Suppressor macrophage treated with lipopolysaccharide for 1 hour (primary cell): ENCODE measurements at places on chromosomes 12 and 14.

- no peak for DNase-seq
These were observed 55.9 kb upstream of the TSPAN11 start for GRCh38 chr12:30870491-30871265.

DNA sequence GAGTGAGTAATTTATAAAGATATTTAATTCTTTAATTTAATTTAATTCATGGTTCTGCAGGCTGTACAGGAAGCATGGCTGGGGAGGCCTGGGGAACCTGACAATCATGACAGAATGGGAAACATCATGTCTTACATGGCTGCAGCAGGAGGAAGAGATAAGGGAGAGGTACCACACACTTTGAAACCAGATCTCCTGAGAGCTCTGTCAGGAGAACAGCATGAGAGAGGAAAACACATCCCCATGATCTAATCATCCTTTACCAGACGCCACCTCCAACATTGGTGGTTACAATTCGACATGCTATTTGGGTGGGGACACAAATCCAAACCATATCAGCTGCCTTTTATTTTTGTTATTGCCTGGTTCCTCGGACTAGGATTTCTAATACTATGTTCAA lies 928.6 kb downstream of the TMEM121 start:
- DNase-seq, result no peak

DNA sequence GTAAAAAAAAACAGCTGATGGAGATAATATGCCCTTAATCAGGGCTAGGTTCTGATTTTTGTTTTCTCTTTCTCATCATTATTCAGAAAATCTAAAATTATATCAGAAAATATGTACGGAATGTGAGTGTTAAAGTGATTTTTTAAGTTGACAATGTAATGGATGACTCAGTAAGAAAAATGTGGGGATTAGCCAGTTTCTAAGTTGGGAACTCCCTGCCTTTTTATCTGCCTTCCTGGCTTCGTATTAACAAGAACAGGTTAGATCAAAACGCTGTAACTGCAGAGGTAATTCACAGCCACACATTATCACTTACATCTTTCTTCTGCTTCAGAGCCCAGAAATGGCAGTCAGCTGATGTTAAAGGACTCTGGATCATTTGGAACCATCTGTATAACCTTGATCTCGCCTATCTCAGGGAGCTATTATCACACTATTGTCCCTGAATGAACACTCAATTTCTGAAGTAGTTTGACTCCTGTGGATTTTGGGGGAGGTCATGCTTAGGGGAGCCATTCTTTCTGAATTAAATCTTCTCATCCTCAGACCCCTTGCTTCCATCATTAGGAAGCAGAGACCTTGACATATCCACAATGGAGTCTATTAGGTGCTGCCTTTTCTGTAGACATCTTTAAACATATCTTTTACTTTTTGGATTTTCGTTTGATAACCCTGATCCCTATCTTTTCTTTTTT lies 135.7 kb upstream of the SLC16A7 start:
- no peak for DNase-seq

GRCh38 chr14:81613341-81614045 lies 79.8 kb upstream of the SEL1L start:
- DNase-seq, result no peak

GRCh38 chr12:128069359-128069997 lies 197.5 kb upstream of the TMEM132C start:
- DNase-seq, result peak; percentile 55

DNA sequence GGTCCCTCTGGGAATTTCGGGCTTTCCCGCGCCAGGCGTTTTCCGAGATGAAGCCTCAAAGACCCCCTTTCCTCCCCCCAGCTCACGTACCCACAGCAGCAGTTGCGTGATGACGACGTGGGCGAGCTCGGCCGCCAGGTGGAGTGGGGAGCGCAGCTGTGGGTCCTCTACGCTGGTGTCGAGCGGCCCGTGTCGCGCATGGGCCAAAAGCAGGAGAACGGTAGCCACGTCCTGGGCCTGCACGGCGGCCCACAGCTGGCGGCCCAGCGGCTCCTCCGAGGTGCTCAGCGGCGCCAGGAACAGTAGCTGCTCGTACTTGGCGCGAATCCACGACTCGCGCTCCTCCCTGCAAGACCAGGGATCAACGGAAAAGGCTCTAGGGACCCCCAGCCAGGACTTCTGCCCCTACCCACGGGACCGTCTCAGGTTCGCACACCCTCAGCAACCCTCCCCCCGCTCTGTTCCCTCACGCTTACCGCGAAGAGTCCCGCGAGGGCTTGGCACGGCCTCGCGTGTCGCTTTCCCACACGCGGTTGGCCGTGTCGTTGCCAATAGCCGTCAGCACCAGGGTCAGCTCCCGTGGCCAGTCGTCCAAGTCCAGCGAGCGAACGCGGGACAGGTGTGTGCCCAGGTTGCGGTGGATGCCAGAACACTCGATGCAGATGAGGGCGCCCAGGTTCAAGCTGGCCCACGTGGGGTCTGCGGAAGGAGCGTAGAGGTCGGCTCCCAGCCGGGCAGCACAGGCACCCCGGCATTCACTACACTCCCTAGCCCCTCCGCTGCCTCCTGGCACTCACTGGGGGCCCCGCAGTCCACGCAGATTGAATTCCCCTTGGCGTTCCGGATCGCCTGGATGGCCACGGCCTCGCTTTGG lies 11.4 kb downstream of the AGAP2 start:
- no peak for DNase-seq

DNA sequence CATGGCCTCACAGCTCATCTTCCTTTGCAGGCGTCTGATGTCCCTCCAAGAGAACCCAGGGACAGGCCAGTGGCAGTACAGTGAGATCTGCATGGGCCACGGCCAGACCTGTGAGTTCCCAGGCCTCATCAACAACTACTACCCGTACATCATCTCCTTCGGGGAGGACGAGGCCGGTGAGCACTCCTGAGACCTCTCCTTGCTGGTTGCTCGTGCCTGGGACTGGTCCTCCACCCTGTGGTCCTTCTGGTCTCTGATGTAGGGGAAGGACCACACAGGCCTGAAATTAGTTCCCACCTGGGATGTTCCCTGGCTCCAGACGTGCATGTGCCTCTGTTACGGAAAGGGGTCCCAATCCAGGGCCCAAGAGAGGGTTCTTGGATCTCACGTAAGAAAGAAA lies 17.9 kb downstream of the HHIPL1 start:
- DNase-seq, result no peak

GRCh38 chr14:106058342-106058741 lies 532.0 kb downstream of the TMEM121 start:
- DNase-seq, result no peak

GRCh38 chr14:69886453-69887242 lies 7.4 kb downstream of the SMOC1 start:
- DNase-seq, result no peak

- no peak for DNase-seq
These were observed 55.7 kb downstream of the PCNX1 start for GRCh38 chr14:70962935-70963334.

DNA sequence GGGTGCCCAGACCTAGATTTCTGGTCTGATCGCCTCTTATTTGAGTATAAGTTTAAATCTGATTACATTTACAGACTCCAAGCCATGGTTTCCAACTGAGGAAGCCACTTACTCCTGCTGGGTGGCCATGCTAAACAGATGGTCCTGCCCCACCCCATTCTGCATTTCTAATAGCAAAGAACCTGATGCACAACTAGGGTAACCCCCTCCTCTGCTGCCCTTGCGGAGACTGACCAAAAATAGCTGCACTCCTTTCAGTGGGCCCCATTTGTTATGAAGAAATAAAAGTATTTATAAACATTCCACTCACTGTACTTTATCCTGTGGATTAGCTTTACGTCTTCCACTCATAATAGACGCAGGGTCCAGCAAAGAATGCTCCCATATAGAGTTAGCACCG lies 6.8 kb downstream of the GIT2 start:
- no peak for DNase-seq

DNA sequence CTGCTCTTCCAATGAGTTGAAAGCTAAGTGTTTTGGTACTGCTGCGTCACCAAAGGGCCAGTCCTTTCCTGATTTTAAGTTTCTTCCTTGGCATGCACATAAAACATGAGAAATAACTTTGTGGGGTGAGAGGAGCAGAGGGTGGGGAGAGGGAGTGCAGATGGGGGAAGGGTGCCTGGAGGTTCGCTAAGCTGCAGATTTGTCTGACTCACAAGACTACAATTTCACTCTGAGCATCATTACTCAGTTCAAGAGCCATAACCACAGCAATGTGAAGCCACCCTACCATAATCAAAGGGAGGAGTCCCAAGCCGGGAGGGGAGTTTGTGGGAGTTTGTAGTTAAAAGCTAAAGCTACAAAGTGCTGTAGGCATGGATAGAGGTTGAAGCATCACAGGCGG lies 136.1 kb downstream of the ANO2 start:
- no peak for DNase-seq

- no peak for DNase-seq
These were observed 23.4 kb upstream of the SFSWAP start for GRCh38 chr12:131687346-131688125.

DNA sequence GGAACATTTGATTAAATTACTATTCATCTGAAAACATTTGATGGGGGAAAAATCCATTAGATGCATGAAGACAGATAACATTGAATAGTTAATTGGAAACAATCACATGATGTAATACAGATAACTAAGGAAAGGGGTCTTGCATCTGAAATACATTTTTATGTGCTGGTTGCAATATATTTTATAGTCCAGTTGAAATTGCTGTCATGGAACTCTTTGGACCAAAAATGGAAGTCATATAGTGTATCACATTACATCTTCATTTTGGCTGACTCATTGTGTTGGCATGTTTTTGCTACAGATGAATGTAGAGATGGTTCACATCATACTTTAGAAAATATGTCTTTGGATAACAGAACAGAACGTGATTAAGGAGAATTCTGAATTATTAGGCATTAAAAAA lies 43.0 kb upstream of the GNPNAT1 start:
- no peak for DNase-seq

- no peak for DNase-seq
These were observed 179.4 kb upstream of the PRMT8 start for GRCh38 chr12:3311491-3312103.

DNA sequence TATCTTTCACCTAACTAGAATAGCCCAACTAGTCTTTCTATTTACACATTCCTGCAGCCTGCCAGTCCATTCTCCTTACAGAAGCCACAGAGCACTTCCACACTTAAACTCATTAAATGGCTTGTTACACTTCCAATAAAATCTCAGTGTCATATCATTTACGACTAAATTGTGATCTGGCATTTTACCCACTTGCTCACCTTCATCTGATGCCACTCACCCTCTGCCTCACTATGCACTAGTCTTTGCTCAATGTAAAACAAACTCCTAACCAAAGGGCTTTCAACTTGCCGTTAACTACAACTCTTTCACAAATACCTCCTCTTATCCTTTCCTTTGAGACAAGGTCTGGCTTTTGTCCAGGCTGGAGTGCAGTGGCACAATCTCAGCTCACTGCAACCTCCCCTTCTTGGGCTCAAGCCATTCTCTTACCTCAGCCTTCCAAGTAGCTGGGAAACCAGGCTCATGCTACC lies 24.1 kb downstream of the YAF2 start:
- no peak for DNase-seq

DNA sequence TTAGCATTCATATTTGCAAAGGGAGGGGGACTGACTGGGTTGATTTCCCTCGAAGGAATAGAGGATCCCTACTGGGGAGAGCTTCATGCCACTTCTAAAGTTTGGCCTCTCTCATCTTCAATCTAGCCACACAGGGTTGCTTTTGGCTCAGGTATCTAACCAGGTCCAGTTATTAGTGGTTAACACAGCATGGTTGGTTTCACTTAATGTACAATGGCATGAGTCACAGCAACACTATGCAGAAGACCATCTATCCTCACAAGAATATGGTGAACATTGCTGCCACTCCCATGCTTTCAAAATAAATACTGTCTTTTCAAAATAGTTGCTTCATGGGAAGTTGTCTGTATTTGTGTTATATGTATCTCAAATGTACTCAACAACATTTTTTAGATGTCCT lies 6.6 kb upstream of the RAB3IP start:
- DNase-seq, result no peak

DNA sequence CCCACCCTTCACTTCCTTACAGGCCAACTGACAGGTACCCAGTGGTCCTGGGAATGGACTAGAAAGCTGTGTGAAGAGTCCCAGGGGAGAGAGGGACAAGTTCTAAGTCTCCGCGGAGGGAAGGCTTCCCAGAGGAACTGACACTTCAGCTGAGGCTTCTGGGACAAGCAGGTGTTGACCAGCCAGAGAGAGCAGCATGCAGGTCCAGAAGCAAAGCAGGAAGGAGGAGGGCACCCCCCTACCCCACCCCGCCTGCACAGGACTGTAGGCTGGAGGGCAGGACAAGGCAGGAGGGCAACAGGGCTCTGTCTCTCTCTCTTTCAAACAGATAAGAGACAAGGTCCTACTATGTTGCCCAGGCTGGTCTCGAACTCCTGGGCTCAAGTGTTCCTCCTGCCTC lies 58.2 kb upstream of the CORO1C start:
- DNase-seq, result no peak

- peak; percentile 42 for DNase-seq
These were observed 48.8 kb downstream of the NINJ2 start for GRCh38 chr12:614411-614970.

GRCh38 chr12:29656762-29657538 lies 126.8 kb downstream of the TMTC1 start:
- no peak for DNase-seq

DNA sequence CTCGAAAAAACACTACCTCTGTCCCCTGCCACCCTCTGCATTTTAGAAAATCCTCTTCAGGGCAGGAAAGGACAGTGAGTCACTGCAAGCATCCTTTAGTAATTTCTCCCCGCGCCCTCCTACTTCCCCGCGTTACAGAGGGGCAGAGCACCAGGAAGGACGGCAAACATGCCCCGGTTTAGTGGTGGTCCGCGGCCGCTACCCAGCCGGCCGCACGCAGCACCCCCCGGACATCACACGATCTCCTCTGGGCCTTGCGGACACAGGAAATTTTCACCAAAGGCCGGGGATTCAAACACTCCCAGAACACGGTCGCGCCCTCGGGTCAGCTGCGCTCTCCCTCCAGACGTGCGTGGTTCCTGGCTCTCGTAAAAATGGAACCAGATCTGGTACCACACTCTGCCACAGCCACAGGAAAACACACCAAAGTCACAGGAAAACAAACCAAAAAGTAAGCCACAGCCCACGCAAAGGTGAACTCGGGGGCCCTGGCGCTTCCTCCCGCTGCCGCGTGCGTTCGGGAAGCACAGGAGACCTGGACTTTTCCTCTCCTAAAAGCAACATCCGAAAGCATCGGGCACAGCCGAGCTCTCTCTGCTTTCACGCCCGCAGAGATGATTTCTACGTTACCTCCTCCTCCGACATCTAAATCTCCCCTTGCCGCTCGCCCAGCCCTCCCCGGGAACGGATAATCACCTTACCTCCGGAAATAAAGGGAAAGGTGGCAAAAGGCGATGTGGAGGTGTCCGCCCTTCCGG lies 839 bp downstream of the SLC38A1 start:
- DNase-seq, result peak; percentile 28
